ENCODE measurements at places on chromosomes 2 and 18.

GRCh38 chr2:238846628-238847418 is 1.1 kb upstream of the TWIST2 start:
- DNase-seq = no peak

GRCh38 chr2:48569433-48569832 is 39.5 kb downstream of the STON1 start:
- DNase-seq = no peak

DNA sequence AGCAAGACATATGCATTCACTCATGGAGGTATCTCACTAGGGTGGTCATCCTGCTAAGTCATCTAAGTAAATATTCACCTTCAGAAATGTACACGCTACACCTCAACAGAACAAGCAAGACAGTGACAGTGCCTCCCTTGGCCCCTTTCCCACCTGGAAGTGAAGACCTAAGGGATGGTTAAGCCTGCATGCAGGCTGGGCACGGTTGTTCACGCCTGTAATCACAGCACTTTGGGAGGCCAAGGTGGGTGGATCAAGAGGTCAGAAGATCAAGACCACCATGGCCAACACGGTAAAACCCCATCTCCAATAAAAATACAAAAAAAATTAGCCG is 4.4 kb downstream of the LIMS2 start:
- DNase-seq = no peak

- DNase-seq = no peak
Observed at GRCh38 chr18:48852794-48853193, 98.0 kb downstream of the SMAD7 start.

DNA sequence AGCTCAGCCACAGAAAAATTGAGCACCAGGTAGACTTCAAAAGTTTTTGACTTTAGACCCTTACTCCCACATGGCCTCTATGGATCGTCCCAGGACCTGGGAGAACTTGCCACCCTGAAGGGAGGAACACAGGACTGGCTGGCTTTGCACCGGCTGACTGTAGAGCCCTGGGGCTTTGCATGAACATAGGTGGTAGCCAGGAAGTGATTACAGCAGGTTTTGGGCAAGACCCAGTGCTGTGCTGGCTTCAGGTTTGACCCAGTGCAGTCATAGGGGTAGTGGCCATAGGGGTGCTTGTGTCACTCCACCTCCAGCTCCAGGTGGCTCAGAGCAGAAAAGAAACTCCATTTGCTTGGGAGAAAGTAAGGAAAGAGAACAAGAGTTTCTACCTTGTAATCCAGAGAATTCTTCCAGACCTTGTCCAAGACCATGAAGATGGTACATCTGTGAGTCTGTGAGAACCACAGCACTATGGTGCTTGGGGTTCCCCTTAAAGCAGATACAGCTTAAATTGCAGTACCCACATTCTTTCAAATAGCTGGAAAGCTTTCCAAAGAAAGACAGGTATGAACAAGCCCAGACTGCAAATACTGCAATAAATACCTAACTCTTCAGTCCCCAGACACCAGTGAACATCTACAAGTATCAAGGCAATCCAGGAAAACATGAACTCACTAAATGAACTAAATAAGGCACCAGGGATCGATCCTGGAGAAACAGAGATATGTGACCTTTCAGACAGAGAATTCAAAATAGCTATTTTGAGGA is 13.0 kb upstream of the SESTD1 start:
- DNase-seq = no peak

GRCh38 chr2:217071416-217071815 is 211.6 kb upstream of the TNP1 start:
- no peak for DNase-seq

Data from activated CD8-positive, alpha-beta memory T cell treated with anti-CD3 and anti-CD28 coated beads for 4 hours (primary cell).